ENCODE measurements at places on chromosomes 7 and 10. TPM values are rescaled to one million over a fixed set of nuclear protein-coding genes. Genes with fewer than 3 reads are reported as not detected.

DNA sequence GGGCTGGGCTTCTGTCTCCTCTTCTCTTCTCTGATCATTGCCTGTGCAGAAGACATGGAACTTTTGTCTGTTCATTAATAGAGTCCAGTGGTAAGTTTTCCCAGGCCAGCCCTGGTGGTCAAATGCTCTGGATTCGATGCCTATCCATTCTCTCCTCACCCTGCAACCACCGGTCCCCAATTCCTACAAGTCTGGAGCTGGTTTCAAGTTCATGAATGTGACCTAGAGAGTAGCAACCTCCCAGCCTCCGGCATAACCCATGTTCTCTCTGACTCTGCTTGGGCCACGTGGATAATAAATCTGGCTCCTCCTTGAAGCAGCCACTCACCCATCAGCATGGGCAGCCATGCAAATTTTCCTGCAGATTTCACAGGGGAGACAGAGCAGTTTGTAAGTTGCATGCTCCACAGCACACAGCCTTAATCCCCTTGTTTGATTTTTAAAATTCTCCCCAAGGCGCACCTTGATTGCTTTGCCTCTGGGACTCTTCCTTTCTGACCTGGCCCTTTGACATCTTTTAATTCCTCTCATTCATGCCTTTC lies 37.3 kb upstream of the PDZD8 start:
- H3K4me3 ChIP-seq, result no peak overlapping the region
- no peak for DNase-seq
- no peaks in the 10 kb centered on the region for H3K36me3 ChIP-seq
- H3K27ac ChIP-seq, result no peak overlapping the region
- no peaks in the 10 kb centered on the region for H3K4me1 ChIP-seq
- H3K27me3 ChIP-seq, result peaks cover 4% of the 10 kb centered on the region

GRCh38 chr10:49762566-49762877 lies 399 bp upstream of the OGDHL start:
- peaks cover 39% of the 10 kb centered on the region for H3K27me3 ChIP-seq
- H3K4me3 ChIP-seq, result peak overlapping the region; percentile 23
- H3K36me3 ChIP-seq, result peaks cover 2% of the 10 kb centered on the region

DNA sequence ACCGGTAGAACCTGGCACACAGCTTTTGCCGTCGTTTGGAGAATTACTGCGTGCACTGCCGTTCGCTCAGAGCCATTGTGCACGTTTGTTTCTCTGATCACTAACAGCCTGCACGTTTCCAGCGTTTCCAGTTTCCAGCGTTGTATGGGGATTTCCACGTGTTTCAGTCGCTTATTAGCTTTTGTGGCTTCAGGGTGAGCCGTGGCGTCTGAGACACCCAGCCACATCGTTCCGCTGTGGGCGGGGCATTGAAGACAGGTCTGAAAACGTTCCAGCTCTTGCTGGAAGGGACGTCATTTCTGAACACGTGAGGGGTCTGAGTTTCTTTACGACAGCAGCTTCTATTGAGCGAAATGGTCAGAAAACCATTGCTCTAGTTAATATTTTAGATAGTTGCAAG lies 164.8 kb downstream of the DNAJB6 start:
- H3K27ac ChIP-seq, result no peak overlapping the region
- H3K4me3 ChIP-seq, result no peak overlapping the region
- DNase-seq, result peak; percentile 58
- peaks cover 26% of the 10 kb centered on the region for H3K4me1 ChIP-seq

GRCh38 chr10:62620491-62620890 lies 184.0 kb upstream of the ADO start:
- H3K27ac ChIP-seq, result no peak overlapping the region
- H3K4me3 ChIP-seq, result no peak overlapping the region
- H3K36me3 ChIP-seq, result no peaks in the 10 kb centered on the region
- peaks cover 13% of the 10 kb centered on the region for H3K4me1 ChIP-seq

DNA sequence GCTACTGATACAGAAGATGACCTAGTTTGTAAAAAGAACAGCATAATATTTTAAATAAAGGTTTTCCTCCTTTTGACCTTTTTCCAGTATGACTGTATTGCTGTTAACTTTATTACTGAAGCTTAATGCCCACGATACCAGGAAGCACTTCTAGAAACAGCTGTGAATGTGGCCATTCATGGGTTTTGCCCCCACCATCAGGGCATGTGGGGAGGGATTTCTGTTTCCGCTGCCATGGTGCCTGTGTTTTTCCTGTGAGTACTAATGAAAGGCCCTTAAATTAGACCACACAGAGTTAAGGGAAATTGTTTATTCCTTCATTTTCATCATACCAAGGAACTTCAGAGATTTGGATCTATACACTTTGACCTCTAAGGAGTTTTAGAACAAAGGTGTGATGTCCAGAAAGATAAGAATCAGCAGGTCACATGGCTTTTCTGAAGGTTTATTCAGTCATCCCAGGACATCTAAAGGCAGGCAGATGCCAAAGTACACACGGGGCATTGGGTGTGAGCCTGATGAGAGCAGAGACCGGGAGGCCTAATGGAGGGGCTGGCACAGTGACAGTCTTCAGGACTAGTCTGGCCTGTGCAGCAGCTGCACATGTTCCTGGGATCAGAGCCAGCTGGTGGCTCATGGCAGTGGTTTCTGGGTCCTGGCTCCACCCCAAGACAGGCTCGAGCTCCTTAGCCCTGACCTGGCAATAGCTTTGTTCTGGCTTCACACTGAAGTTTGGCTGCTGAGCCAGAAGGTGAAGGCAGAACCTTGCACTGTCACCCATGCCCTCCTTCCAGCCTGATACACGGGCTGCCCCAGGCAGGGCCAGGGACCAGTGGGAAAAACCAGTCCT lies 190.9 kb downstream of the REEP3 start:
- H3K36me3 ChIP-seq, result no peaks in the 10 kb centered on the region
- H3K27me3 ChIP-seq, result no peaks in the 10 kb centered on the region
- no peak overlapping the region for H3K27ac ChIP-seq

- peaks cover 19% of the 10 kb centered on the region for H3K4me1 ChIP-seq
- H3K36me3 ChIP-seq, result peaks cover 17% of the 10 kb centered on the region
- H3K27ac ChIP-seq, result no peak overlapping the region
- H3K27me3 ChIP-seq, result no peaks in the 10 kb centered on the region
Observed at GRCh38 chr7:37234928-37235327, 213.7 kb downstream of the ELMO1 start.

GRCh38 chr7:33922820-33923219 lies 17.5 kb downstream of the BMPER start:
- no peaks in the 10 kb centered on the region for H3K36me3 ChIP-seq
- H3K4me1 ChIP-seq, result no peaks in the 10 kb centered on the region
- peaks cover 8% of the 10 kb centered on the region for H3K27me3 ChIP-seq
- DNase-seq, result no peak

DNA sequence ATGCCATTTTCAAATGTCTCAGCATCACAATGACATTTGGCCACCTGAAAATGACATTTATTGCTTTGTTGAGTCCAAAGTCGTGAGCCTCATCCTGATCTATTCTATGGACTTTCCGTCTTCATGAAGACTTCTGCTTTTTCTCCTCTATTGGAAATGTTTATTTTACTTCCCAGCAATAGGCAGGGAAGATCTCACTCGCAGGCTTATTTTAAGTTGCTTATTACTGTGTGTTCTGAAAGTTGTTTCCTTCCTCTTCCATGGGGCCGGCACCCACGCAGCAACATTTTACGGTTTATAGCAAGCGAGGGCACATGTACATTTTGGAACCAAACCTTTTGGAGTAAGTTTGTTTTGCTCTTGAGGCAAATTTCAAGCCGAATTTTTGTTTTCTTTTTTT lies 221.0 kb upstream of the KLF6 start:
- H3K4me3 ChIP-seq, result no peak overlapping the region
- DNase-seq, result no peak
- H3K4me1 ChIP-seq, result peaks cover 4% of the 10 kb centered on the region
- H3K27me3 ChIP-seq, result no peaks in the 10 kb centered on the region

DNA sequence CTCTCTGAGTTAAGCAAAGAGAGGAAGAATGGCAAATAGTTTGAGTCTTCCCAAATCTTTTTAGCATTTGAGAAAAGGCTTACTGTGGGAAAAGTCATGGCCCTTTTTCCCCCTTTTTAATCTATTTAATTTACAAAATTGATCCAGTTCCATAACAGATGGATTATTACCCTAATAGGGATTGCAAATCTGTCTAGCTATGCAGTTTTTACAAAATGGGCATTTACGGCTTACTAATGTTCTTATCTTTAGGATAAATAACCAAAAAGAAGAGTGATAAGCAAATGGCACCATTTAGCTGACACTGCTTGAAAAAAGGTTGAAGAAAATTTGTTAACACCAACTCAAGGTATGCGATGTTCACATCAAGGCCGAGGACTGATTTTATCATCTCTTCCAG lies 169.7 kb downstream of the SKAP2 start:
- no peak overlapping the region for H3K4me3 ChIP-seq
- no peak for DNase-seq
- no peak overlapping the region for H3K27ac ChIP-seq
- H3K27me3 ChIP-seq, result peaks cover 7% of the 10 kb centered on the region
- no peaks in the 10 kb centered on the region for H3K36me3 ChIP-seq

DNA sequence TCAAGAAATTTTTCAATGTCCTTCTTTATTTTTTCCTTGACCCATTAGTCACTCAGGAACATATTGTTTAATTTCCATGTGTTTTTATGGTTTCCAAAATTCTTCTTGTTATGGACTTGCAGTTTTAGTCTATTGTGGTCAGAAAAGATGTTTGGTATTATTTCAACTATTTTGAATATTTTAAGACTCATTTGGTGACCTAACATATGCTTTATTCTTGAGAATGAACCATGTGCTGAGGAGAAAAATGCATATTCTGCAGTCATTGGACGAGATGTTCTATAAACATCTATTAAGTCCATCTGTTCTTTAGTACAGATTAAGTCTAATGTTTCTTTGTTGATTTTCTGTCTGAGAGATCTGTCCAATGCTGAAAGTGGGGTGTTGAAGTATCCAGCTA lies 42.3 kb upstream of the MDFIC start:
- peaks cover 8% of the 10 kb centered on the region for H3K36me3 ChIP-seq
- no peak for DNase-seq
- H3K4me3 ChIP-seq, result no peak overlapping the region
- no peaks in the 10 kb centered on the region for H3K27me3 ChIP-seq

DNA sequence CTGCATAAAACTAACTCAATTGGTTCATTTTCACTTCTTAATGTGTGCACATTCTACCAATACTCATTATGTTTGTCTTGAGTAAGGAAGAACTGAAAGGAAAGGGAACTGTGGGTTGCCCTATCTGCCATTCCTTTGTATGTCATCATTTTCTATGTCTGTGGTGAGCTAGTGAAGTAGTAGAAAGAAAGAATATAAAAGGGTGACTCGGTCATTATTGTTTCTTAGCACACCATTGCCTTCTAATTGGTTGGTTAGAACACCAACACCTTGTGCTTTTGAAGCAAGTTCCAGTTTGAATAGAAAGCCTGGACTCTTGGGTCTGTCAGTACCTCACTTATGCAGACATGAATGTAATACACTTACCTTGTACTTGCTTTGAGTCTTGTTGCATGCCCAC lies 64.3 kb upstream of the MDFIC start:
- H3K27ac ChIP-seq, result no peak overlapping the region
- H3K36me3 ChIP-seq, result no peaks in the 10 kb centered on the region
- H3K4me1 ChIP-seq, result peaks cover 1% of the 10 kb centered on the region
- no peak overlapping the region for H3K4me3 ChIP-seq
- no peaks in the 10 kb centered on the region for H3K27me3 ChIP-seq

- H3K4me3 ChIP-seq, result no peak overlapping the region
- H3K27ac ChIP-seq, result no peak overlapping the region
- H3K36me3 ChIP-seq, result no peaks in the 10 kb centered on the region
- H3K27me3 ChIP-seq, result peaks cover 38% of the 10 kb centered on the region
- peak; percentile 7 for DNase-seq
Observed at GRCh38 chr7:159031135-159031701, 113.4 kb downstream of the VIPR2 start.

DNA sequence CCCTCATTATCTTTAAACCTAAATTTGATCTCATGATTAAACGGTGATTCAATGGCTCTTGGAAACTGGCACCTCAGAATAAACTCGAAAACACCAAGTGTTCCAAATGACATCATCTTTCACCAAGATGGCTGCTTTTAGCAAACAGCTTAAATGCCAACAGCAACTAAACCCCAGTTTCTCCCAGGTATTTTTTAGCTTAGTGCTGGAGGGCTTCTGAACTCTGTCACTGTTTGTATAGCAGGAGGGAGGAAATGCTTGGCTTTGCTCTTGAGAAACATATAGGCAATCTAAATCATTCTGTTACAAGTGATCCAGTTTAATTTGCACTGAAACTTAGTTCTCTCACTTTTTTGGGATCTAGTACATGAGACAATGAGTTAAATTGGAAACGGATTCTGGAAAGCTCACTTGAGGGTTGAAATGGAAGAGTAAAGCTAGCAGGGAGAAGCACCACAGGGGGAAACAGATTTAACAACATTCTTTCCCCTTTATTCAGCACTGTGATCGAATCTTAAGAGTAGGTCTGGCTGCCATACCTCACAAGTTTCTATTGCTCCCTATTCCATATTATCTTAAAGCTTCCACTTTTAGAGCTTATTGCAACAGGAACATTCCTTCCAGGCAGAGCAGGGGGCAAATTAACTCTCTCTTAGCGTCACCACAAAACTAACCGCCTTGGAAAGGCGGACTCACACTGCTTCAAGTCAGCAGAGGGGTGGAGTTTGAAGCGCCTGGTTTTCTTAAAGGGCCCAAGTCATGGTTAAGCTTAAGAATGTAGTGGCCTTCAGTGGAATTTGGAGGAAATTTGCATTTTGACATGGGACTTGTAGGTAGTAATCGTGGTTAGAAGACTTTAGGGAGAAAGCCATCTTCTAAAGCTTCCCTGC lies 1.8 kb upstream of the CCDC6 start:
- DNase-seq, result peak; percentile 69
- peaks cover 4% of the 10 kb centered on the region for H3K27me3 ChIP-seq
- peaks cover 47% of the 10 kb centered on the region for H3K4me1 ChIP-seq
- H3K27ac ChIP-seq, result peak overlapping the region; percentile 96

- H3K27ac ChIP-seq, result no peak overlapping the region
- H3K4me1 ChIP-seq, result no peaks in the 10 kb centered on the region
- H3K4me3 ChIP-seq, result no peak overlapping the region
- no peaks in the 10 kb centered on the region for H3K36me3 ChIP-seq
- DNase-seq, result no peak
Observed at GRCh38 chr10:29540016-29540415, 94.8 kb downstream of the SVIL start.

DNA sequence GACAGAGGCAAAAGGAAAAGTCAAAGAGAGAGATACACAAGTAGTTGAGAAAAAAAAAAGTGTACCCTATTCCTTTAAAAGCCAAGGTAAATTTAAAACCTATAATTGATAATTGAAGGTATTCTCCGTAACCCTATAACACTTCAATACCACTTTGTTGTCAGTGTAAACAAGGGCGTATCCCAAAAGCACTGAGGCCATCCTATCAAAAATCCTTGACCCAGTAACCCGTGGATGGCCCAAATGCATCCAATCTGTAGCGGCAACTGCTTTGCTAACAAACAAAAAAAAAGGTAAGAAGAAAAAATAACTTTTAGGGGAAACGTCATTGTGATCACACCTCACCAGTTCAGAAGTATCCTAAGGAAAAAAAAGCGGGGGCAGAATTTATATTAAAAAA lies 5.1 kb upstream of the NAPEPLD start:
- H3K27ac ChIP-seq, result no peak overlapping the region
- DNase-seq, result no peak
- peaks cover 25% of the 10 kb centered on the region for H3K4me1 ChIP-seq
- H3K36me3 ChIP-seq, result peaks cover 3% of the 10 kb centered on the region
- H3K27me3 ChIP-seq, result no peaks in the 10 kb centered on the region

- H3K36me3 ChIP-seq, result no peaks in the 10 kb centered on the region
- no peak overlapping the region for H3K27ac ChIP-seq
- no peaks in the 10 kb centered on the region for H3K27me3 ChIP-seq
- H3K4me3 ChIP-seq, result no peak overlapping the region
Observed at GRCh38 chr7:2015251-2015871, 217.4 kb downstream of the MAD1L1 start.

Gene PDE6C
- not detected for total RNA-seq

Gene APBB1IP
- total RNA-seq, result 50.1 TPM

Gene FXYD4
- not detected for total RNA-seq

Gene NSMCE4A
- 53.9 TPM for total RNA-seq

Gene C10orf105
- 0.76 TPM for total RNA-seq

Gene ZSCAN21
- 6.2 TPM for total RNA-seq

Gene KLLN
- 0.19 TPM for total RNA-seq

Data from activated CD4-positive, alpha-beta memory T cell treated with anti-CD3 and anti-CD28 coated beads for 36 hours (primary cell).